Endothelial cell (in vitro differentiated cells): ENCODE measurements at places on chromosomes 7 and 10.

DNA sequence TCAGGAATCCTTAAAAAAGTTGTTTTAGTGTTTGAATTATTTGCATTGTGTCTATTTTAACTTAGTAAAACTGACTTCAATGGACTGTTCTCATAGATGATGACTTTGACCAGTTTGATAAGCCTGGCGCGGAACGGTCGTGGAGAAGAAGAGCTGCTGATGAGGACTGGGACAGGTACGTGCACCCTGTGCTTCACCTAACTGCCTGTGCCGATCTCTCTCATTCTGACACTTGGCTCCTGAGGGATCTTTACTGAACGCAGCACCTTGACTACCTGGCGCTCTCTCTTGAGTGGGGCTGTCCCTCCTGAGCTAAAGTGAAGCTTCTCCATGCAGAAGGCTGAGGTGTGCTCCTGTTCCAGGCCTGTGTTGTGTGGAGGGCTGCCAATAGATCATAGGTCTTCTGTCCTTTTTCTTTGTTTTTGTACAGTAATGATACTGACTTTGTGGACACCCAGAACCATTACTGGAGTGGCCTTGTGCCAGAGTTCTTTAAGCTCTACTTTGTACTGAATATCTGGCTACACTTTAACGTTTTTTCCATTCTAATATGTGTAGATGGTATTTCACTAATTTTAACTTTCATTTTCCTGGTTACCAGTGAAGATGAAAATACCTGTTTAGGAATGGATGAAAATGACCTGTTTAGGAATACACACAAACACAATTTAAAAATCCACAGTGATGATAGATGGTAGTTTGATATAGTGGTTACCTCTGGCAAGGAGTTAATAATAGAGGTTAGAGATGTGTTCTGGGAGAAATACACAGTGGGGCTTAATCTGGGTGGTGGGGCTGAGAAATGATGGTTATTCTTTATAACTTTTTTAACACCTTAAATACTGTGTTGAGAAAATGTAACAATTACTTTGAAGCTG, 20.9 kb downstream of the RBM33 start:
- DNase-seq = no peak

- no peak for DNase-seq
These were observed 157.0 kb downstream of the PTPN20 start for GRCh38 chr10:47067949-47068940.

DNA sequence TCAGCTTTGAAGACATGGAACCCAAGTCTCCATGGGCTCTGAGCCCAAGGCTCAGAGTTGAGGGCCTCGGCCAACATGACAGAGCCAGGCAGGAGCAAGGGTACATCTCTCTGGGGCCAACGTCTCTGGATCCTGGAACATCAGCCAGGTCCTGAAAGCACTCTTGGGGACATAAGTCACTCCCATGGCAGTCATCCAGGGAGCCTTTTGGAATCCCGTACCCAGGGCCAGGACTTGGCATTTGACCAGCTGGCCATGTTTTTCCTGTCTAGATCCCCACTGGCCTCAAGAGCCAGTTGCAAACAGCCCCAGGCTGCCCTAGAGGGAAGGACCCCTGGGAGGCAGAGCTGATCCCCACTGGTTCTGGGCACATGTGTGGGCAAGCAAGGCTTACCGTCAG, 4.3 kb upstream of the CXCL12 start:
- no peak for DNase-seq

GRCh38 chr10:68188835-68189234, 43.1 kb downstream of the ATOH7 start:
- DNase-seq = no peak

DNA sequence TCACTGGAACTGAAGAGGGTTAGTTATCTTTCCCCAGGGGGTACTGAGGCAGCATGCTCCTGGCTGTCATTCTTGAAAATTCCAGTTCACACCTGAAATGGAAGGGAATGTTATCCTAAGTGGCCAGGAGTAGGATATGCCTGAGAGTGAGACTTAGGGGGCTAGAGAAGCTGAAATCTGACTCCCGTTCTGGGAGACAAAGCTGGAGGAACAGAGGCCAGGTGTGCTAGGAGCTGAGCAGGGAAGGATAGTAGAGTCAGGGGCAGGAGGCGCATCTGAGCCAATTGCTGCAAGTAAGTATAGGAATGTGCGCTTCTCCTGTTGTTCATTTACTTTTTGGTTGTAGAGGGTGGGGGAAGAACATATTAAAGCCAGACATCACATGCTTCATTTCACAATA, 58.1 kb upstream of the KIAA1217 start:
- no peak for DNase-seq

DNA sequence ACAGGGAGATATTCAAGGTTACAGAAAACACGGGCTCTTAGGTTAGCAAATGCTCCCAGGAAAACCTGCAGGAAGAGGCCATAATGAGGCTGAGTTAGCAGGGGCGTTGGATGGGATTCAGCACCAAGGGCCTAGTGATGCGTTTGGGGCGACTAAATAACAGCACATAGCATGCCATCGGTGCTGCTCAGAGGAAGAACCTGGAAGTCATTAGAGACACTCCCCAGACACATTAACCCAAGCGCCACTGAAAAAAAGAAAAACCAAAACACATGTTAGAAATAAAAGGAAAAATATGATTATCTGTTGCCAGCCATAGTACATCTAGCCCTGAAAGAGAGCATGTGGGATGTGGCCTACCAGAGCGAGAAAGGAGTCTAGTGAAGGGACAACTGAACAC, 28.8 kb upstream of the OPALIN start:
- no peak for DNase-seq

GRCh38 chr7:135645296-135645904, 16.9 kb upstream of the STMP1 start:
- DNase-seq = no peak

GRCh38 chr10:32234471-32234870, 112.5 kb downstream of the EPC1 start:
- no peak for DNase-seq

GRCh38 chr7:132935608-132936007, 146.3 kb downstream of the CHCHD3 start:
- DNase-seq = no peak

DNA sequence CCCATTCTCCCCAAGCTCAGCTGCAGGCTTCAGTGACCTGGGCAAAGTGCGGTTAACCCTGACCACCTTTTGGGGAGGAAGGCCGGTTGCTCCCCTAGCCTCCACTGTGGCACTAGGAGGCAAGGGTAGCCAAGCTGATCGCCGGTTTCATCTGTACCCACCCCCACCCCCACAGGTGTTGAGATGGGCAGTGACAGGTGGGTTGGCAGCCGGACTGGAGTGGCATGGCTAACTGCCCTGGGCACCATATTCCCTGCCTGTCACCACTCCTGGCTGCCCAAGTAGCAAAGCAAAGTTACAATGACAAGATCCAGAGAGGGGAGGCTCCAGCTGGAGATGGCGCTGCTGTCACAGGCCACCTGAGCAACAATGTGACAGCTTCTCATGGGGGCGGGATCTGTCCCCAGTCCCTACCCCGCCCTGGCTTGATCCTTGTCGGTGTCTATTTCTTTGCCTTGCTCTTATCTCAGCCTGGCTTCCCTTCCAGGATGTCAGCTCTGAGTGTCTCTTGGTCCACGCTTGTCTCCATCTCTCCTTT, 27.0 kb upstream of the BMS1 start:
- no peak for DNase-seq

DNA sequence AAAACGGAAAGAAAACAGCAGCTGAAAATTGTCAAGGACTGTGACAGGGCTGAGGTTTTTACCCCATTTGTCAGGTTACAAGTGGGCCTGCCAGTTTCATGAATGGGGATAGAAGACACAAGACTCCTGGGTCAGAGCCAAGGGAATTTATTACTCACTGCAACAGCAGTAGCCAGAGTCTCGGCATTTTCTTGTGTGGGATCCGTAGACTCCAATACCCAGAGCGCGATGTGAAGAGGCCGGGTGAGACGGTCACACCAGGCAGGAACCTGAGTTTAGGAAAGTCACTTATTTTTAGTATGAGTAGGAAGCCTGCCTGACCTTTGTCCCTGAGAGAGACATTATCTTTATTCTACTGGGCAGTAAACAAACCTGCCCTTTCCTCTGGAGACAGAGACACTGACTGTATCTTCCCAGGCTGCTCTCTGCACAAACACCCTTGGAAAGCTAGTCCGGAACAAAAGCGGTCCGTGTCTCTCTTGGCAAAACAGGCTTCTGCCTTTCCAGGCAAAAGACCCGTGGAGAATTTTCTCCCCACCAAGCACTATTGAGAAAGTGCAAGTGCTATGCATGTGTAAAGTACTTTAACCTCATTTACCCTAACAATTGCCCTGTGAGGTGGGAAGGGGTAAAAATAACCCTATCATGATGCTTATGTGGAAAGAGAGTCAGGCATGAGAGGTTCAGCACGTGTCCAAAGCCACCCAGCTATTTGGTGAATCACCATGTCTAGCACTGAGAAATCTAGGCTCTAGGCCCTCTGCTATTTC, 58.4 kb downstream of the JCAD start:
- DNase-seq = no peak
